CD4-positive, alpha-beta T cell treated with Interleukin-1 beta for 1 hour (primary cell): ENCODE measurements at places on chromosomes 3 and 15.

GRCh38 chr15:80563372-80563997 is 131.6 kb upstream of the ABHD17C start:
- no peak for DNase-seq

GRCh38 chr3:170903123-170903522 is 5.3 kb downstream of the EIF5A2 start:
- no peak for DNase-seq

DNA sequence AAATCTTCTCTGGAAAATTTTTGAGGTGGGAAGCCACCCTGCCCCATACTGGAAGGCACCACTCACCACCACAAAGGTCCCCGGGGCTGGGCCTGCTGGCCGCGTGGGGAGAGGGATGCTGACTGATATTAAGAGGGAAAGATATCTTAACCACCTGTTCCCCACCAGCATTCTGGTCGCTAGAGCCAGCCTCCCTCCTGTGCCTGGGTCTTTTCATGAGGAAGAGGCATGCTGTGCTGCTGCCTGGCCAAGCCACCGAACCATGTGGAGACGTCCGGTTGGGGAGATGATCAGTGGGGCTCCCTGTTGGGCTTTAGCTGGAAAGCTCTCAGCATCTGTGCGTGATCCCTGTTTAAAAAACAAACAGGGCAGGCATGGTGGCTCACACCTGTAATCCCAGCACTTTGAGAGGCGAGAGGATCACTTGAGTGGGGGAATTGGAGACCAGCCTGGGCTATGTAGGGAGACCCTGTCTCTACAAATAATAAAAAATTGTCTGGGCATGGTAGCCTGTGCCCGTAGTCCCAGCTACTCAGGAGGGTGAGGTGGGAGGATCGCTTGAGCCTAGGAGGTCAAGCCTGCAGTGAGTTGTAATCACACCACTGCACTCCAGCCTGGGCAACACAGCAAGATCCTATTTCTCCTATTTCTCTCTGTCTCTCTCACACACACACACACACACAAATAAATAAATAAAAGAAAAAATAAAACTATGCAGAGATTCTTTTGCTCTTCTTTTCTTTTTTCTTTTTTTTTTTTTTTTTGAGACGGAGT is 1.0 kb downstream of the KLHL18 start:
- DNase-seq, result peak; percentile 18

- no peak for DNase-seq
Observed at GRCh38 chr3:53526704-53527055, 32.3 kb downstream of the CACNA1D start.

DNA sequence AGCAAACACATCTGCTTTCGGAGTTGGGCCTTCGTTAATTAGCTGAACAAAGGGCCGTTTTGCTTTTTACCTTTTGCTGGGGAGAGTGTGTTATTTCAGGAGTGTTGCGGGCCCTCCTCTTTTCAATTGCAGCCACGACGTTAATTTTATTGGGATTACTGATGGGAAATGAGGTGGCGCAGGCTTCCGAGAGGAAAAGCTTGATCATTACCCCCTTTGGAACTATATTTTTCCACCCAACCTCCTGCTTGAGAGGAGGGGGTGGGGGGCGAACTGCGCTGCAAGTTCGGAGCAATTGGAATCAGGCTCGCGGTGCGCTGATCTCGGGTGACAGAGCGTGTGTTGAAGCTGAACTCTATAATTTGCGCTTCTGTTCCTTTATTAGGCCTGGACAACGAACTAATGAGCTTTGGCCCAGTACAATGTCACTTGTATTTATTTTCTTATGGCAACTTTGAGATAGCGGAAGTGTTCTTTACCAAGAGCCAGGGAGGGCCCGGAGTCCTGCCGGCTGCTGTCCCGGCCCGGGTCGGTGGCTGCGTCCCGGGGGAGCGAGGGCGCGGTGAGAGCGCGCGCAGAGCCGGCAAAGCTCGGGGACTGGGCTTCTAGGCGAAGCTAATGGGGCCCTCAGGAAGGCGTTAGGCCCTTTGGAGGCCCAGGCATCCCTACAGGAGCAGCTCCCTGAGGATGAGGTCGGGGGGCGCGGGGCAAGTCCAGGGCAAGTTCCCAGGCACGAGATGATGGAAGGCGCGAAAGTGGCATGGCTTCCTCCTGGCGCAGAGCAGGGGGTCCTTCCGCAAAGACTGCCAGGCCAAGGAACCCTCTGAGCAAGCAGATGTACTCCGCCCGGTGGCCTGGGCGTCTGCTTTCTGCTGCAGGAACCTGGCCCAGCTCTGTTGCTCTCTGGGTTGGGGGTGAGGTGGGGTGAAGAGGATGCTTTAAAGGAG is 12.9 kb downstream of the NR2F2 start:
- DNase-seq, result no peak

GRCh38 chr3:145219355-145220235 is 941.4 kb downstream of the PLOD2 start:
- DNase-seq, result no peak

GRCh38 chr3:78176869-78177268 is 1137.0 kb downstream of the ROBO2 start:
- DNase-seq, result no peak

DNA sequence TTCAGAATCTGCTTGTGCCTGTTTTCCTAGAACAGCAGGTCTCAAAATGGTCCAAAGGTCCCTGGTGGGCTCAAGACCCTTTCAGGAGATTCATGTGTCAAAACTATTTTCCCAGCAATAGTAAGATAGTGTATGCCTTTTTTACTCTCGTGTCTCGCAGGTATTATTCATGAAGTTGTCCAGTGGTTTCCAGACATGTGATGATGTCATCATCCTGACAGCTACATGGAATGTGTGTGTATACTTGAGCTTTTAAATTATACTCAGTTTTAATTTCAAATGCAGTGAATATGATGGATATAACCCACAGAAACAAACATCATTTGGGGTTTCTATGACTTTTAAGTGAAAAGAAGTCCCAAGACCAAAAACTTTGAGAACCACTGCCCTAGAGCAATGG is 288.6 kb downstream of the NTRK3 start:
- DNase-seq, result no peak

DNA sequence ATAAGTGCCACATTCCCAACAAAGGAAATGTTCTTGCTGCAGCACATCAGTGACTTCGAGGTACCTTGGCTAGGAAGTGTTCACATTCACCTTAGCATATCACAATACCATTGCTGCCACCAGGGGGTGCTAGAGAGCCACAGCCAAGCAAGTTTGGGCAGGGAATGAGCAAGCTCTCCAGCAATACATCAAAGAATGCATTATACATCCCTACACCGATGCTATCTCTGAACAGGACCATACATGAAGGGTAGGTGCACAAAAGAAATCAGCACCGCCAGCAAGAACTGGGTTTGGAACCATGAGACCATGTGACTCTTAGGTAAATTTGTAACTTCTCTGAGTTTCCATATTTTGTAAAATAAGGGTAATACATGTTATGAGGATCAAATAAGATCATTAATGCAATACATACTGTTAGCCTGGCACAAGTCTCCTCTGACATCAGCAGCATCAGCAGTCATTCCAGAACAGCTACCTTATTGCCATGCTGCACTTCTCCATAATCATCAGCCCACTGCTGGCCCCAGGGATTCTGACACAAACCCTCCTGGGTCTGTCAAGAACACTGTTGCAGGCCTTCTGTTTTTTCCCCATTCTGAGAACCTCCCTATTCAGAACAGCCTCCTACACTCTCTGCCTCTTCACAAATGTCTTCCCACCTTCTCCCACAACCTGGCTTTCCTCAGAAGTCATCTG is 37.5 kb downstream of the RYK start:
- DNase-seq, result peak; percentile 80

GRCh38 chr3:129226374-129226773 is 23.0 kb upstream of the COPG1 start:
- DNase-seq, result no peak

- DNase-seq, result no peak
Observed at GRCh38 chr3:177810162-177810623, 612.9 kb upstream of the TBL1XR1 start.

DNA sequence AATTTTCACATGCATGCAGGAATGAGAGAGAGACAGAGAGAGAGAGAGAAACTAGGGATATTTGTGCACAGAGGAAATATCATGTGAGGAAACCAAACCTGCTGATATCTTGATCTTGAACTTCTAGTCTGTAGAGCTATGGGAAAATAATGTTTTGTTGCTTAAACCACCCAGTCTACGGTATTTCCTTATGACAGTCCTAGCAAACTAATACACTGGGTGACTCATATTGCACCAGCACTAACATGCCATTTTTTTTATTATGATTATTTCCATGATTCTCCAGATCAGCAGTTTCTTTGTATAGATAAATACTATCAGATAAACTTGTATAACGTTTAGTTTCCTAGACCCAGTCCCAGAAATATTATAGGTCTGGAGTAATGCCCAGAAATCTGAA is 1259.0 kb downstream of the ZPLD1 start:
- DNase-seq, result no peak

DNA sequence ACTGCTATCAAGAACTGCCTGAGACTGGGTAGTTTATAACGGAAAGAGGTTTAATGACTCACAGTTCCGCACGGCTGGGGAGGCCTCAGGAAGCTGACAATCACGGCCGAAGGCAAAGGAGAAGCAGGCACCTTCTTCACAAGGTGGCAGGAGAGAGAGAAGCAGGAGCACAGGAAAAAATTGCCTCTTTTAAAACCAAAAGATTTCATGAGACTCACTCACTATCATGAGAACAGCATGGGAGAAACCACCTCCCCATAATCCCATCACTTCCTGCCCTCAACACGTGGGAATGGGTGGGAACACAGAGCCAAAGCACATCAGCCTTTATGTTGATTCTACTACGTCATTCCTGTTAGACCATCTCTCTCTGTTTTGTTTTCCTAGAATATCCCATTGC is 650.9 kb upstream of the SEMA6D start:
- DNase-seq, result no peak

- no peak for DNase-seq
Observed at GRCh38 chr3:144516026-144516425, 544.4 kb downstream of the DIPK2A start.

DNA sequence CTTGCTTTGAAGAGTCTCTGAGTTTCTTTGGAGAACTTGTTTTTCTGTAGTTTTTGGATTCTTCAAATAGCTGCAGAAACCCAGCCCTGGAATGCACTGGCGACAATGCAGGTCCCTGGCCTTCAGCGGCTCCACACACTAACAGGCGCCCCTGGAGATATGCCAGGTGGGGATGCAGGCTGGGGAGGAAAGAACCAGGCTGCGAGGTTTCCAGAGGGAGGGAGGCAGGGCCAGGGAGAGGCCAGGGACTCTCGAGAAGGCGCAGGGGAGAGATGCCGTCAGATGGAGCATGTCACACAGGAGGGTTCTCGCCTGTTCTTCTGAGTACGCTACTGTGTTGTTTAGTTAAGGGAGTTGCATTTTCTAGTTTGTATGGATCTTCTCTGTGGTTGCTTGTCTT is 283.1 kb downstream of the GABRG3 start:
- no peak for DNase-seq

GRCh38 chr3:173977747-173978146 is 580.2 kb downstream of the NLGN1 start:
- no peak for DNase-seq

DNA sequence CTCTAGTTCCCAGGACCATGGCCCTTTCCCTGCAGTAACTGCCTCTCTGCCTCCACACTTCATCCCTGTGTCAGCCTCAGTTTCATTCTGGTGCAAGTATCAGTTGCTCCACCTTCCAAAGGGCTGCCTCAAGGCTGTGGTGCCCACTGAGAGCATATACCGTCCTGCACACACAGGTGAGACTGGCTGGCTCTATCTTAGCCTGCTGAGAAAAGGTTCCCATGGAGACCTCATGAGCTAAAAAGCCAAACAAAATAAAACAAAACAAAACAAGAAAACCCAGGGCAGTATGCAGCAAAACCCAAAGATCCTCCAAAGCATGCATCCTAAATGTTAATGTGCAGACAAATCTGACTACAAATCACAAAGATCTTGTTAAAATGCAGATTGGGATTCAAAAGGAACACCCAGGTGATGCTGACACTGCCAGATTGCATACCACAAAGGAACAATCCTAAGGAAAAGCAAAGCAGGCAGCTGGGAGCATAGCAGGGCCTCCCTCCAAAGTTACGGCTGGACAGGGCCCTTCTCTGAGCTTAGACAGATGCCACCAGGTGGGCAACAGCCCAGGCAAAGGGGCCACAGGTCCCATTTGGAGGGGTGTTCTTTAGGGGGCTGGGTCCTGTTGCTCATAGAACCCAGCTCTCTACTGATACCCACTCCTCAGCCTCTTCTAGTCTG is 76.3 kb upstream of the SLCO2A1 start:
- DNase-seq, result no peak

DNA sequence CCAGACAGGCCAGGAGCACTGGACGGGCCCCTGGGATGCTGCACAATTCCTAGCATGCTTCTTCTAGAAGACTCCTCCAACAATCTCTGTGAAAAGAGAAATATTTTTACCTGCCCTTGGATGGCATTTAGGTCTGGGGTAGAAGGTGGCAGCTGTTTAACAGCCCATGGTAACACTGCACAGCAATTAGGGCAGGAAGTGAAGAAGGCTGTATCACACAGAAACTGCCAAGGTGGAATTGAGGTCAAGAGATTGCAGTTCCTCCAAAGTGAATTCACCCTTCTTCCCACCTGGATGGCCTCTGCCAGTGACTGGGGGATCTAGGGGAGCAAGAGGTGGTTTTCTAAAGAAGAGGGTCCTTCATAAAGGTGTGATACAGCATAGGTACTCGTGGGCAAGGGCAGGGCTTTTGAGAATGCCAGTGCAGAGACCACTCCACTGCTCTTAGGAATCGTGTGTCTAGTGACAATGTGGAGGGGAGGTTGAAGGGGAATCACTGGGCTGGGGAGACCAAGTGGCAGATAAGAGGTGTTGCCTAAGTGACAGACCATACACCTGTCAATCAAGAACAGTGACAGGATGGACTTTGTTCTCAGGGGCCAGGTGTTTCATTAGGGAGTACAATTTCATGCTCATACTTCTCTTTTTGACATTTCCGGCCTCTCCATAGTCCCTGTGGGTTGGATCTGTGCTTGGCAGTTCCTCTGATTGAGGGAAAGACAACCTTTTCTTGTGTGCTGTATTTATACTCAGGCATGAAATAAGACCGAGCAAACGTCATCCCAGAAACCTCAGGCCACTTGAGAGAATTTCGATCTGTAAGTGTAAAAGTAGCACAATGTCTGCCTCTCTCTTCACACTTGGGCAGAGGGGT is 83.5 kb upstream of the BCL6 start:
- DNase-seq, result no peak
